ENCODE measurements at places on chromosomes 2 and 18.

- no peak for DNase-seq
Measured at GRCh38 chr2:16871411-16871810, 205.8 kb upstream of the CYRIA start.

GRCh38 chr2:216677439-216678097 lies 17.8 kb downstream of the IGFBP5 start:
- no peak for DNase-seq

- DNase-seq: no peak
Measured at GRCh38 chr2:240402566-240403272, 32.7 kb upstream of the GPC1 start.

DNA sequence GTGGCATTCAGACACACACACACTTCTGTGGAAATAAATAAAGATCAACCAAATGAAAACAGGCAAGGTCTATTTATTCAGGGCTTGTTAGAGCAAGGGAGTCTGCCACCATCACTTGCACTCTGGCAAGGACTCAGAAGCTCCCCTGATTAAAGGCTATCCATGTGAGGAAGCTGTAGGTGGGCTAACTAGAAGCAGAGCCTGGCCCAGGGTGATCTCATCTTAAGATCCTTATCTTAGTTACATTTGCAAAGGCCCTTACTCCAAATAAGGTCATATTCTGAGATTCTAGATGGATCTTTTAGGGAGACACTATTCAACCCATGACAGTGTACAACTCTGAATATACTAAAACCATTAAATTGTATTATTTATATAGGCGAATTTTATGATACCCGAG lies 190.0 kb upstream of the SRD5A2 start:
- DNase-seq: no peak

DNA sequence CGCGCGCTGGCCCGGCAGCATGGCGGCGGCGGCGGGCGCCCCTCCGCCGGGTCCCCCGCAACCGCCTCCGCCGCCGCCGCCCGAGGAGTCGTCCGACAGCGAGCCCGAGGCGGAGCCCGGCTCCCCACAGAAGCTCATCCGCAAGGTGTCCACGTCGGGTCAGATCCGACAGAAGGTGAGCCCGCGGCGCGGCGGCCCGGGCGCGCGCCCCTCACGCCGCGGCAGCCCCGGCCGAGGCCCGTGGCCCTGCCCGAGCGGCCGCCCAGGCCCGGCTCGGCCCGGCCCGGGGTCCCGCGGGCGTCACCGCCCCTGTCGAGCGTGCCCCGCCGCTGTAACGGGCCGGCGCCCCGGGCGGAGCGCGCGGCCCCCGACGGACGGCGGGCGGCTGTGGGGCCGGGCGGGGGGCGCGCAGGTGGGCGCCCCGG lies 218 bp downstream of the DGKD start:
- no peak for DNase-seq

- DNase-seq: no peak
Measured at GRCh38 chr2:241459520-241459919, 48.9 kb downstream of the STK25 start.

DNA sequence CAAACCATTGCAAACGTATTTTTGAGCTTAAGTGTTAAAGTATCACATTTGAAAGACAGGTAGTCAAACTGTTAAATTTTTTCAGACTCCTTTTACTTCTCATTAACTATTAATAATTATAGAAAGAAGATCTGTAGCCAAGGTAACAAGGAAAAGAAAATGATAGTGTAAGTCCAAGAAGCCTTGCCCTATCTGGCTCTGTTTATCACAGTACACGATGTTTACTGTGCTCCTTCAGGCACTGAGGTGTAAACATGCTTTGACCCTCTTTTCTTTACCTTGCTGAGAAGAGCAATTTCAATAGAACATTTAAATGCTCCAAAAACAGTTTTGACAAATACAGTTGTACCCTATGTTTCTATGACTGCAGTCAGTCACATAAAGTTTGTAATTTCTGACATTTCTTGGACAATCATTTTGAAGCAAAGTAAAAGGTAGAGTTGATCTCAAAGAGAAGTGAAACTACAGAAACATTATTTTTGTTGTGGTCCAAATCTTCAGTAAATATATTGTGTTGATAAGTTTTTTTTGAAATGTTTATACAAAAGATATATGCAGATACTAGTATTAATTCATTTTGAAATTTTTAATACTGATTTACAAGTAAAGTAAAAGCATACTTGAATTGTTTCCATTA lies 152.6 kb upstream of the KYNU start:
- DNase-seq: no peak

DNA sequence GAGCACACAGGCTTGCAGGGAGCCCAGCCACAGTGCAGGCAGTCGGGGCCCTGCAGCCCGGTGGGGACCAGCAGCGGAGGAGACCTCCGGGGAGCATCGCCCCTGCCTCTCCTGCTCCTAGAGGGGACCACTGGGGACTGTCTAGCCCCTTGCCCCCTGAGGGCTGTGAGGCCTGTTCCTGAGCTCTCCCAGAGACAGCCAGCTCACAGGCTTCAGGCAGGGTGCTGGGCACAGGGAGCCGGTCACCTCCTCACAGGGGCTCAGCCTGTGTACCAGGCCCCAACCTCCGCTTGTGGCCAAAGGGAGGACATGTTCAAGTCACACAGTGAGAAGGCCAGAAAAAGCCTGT lies 3.5 kb upstream of the NMUR1 start:
- DNase-seq: no peak

GRCh38 chr2:195164930-195165329 lies 492.1 kb upstream of the SLC39A10 start:
- DNase-seq: no peak

GRCh38 chr2:60292242-60292641 lies 261.2 kb downstream of the BCL11A start:
- no peak for DNase-seq

All from stimulated activated CD8-positive, alpha-beta memory T cell treated with anti-CD3 and anti-CD28 coated beads, Interleukin-12 subunit alpha, Interleukin-12 subunit beta, amount 100 ng/mL, for 4 hours (primary cell).